HT1080 (cell line): ENCODE measurements at places on chromosomes 7 and 10.

DNA sequence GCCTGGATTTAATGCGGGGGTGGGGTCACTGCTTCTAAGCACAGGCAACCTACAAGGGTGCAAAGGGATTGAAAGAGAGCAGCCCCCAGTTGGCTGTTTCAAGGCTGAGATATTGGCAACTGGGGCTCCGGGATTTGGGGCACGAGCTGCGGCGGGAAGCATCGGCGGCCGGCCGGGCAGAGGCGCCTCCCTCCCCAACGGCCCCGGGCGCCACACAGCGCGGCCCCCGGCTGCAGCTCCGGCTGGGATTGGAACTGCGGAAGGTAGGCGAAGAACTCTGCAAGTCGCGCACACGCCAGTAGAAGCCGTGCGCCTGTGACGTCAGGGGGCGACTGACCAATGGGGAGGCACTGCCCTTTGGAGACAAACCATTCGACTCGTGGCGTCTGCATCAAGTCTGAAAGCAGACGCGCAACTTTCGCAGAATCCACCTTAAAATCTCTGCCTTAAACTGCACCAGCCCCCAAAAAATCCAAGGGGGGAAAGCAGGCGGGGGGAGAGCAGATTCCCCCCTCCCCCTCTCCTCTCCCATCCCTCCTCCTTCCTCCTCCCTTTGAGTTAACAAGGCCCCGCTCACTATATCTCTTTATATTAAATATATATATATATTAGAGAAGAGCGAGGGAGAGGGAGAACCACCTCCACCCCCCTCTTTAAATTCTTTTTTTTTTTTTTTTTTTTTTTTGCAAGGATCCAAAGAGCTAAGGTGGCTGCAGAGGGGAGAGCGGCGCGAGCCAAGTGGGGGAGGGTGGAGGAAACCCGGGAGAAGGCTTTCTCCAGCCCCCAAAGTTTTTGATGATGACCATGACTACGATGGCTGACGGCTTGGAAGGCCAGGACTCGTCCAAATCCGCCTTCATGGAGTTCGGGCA lies at the start of gene DLX6:
Gene DLX6, plus strand, starts transcription at position 371 of the 872 bp plus-strand sequence. Its CDS starts 425 bp downstream, at position 796.
- peak; percentile 84 for DNase-seq

- DNase-seq, result no peak
Observed at GRCh38 chr7:25173184-25173583, 48.1 kb upstream of the CYCS start.

DNA sequence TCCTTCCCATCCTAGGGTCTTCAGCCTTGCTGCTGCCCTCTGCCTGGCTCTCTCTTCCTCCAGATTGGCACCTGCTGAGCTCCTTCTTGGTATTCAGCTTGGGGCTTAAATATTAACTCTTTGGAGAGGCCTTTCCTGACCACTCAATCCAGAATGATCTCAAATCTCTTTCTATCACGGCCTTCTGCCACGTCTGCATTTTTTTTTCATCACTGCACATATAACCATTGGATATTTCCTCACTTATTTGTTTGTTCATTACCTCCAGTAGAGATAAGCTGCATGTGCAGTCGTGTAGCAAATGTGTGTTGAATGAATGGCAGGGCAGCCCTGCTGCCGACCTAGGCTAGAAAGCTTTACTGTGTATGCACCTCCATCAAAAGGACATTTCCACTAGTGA lies 51.6 kb upstream of the MPP7 start:
- DNase-seq, result no peak

- DNase-seq, result peak; percentile 67
Observed at GRCh38 chr7:108012499-108013430, 9.8 kb upstream of the LAMB1 start.

GRCh38 chr7:47047384-47047783 lies 534.5 kb downstream of the TNS3 start:
- DNase-seq, result no peak

- DNase-seq, result no peak
Observed at GRCh38 chr7:74362266-74362665, 73.1 kb downstream of the CLIP2 start.

- DNase-seq, result no peak
Observed at GRCh38 chr7:156177422-156178055, 365.3 kb upstream of the SHH start.

GRCh38 chr7:28618383-28618782 lies 206.1 kb downstream of the CREB5 start:
- DNase-seq, result no peak
